ENCODE measurements at places on chromosomes 11 and 22.

GRCh38 chr11:5364214-5364613, 12.9 kb downstream of the OR51B6 start:
- H3K4me3 ChIP-seq = no peak overlapping the region
- no peaks in the 10 kb centered on the region for H3K27me3 ChIP-seq
- no peaks in the 10 kb centered on the region for H3K36me3 ChIP-seq
- no peak overlapping the region for H3K27ac ChIP-seq

- no peak overlapping the region for H3K4me3 ChIP-seq
- peaks cover 14% of the 10 kb centered on the region for H3K36me3 ChIP-seq
- no peaks in the 10 kb centered on the region for H3K27me3 ChIP-seq
- DNase-seq = peak; percentile 68
- H3K4me1 ChIP-seq = peaks cover 58% of the 10 kb centered on the region
These were observed 125.5 kb upstream of the PARVA start for GRCh38 chr11:12251666-12252560.

GRCh38 chr11:72602250-72602904, 71.8 kb downstream of the PDE2A start:
- H3K4me1 ChIP-seq = peaks cover 7% of the 10 kb centered on the region
- peaks cover 8% of the 10 kb centered on the region for H3K27me3 ChIP-seq
- no peak overlapping the region for H3K4me3 ChIP-seq
- no peak for DNase-seq
- H3K36me3 ChIP-seq = no peaks in the 10 kb centered on the region

- no peak for DNase-seq
- peaks cover 7% of the 10 kb centered on the region for H3K4me1 ChIP-seq
- no peaks in the 10 kb centered on the region for H3K36me3 ChIP-seq
- no peak overlapping the region for H3K4me3 ChIP-seq
- H3K27me3 ChIP-seq = no peaks in the 10 kb centered on the region
These were observed 40.5 kb upstream of the KCNJ11 start for GRCh38 chr11:17428925-17429324.

DNA sequence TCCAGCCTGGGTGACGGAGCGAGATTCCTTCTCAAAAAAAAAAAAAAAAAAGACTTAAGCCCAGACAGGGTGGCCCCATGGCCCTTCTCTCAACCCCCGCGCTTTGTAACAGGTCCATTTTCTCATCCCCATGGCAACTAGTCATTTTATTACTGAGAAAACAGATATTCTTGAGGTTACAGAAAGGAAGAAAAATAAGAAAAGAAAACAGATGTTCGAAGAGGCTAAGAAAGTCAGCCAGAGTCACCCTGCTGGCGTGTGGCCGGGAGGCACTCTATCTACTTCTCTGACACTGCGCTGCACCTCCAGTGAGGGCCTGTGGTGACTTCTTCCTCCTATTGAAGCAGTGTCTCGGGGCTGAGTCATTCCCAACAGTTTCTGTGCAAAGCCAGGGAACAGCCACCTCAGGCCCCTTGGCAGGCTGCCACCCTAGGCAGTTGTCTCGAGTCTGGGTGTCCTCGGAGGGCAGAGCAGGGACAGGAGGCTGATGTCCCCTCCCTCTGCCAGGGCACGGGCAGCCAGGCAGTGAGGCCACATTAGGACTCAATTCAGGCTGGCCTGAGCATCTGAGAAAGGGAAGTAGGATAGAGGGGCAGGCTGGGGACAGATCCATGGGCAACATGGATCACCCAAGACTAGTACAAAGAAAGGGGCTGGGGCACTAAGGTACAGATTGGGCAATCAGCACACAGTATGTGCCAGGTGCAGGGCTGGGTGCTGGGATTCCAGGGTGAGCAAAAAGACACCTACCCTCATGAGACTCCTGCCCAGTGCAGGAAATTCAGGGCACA, 16.4 kb upstream of the SYVN1 start:
- peak; percentile 53 for DNase-seq
- peaks cover 2% of the 10 kb centered on the region for H3K4me1 ChIP-seq
- no peaks in the 10 kb centered on the region for H3K36me3 ChIP-seq
- no peak overlapping the region for H3K4me3 ChIP-seq
- H3K27ac ChIP-seq = peak overlapping the region; percentile 18

GRCh38 chr11:57460022-57460757, at the start of gene RTN4RL2:
TSS of gene RTN4RL2 (plus strand) at chr11:57460528. CDS start at chr11:57460866, 338 bp downstream.
- no peak within 1 kb of the TSS for H3K27ac ChIP-seq
- H3K27me3 ChIP-seq = peaks cover 77% of the 10 kb centered on the region
- H3K36me3 ChIP-seq = no peaks in the 10 kb centered on the region
- H3K4me3 ChIP-seq = peak within 1 kb of the TSS; percentile 17

DNA sequence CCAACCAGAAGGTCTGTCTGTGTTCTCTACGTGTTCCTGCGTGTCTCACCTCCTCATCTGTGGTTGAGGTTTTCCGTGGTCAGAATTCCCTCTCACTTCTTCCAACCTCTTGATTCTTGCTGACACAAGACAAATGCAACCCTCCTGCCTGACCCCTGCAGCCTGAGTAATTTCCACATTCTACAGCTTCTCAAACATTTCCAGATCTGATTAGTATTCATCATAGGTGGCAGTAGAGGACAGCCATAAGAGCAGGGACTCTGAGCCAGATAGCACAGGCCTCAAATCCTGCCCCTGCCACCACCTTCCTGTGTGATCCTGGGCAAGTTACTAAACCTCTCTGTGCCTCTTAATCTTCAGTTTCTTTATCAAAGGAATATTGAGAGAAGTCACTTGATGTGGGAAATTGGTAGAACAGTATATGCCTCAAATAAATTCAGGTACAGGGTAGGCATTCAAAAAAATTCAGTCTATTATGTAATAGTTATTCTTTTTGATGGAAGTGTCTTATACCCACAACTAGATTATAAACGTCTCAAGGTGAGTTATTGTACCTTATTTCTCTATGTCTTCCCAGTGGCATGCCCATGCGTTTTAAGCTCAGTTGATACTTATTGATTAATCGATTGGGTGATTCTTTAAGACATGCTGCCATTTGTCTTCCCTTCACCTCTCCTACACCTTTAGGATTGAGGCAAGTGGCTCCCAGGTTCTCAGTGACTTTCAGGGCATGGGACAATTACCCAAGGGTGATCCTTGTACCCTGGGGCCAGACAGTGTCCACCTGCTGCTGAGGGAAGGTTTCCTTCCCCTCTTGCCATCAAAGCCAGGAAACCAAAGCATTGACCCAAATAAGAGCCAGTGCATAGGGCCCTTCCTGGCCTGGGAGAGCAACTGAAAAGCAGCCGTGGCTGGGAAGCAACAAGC, 19.6 kb downstream of the POU2AF1 start:
- H3K36me3 ChIP-seq = no peaks in the 10 kb centered on the region
- no peaks in the 10 kb centered on the region for H3K27me3 ChIP-seq
- peak overlapping the region; percentile 77 for H3K27ac ChIP-seq
- H3K4me3 ChIP-seq = no peak overlapping the region

GRCh38 chr11:15742626-15743519, 613.5 kb downstream of the SOX6 start:
- H3K27ac ChIP-seq = no peak overlapping the region
- DNase-seq = peak; percentile 53
- H3K4me3 ChIP-seq = no peak overlapping the region
- H3K36me3 ChIP-seq = no peaks in the 10 kb centered on the region
- peaks cover 9% of the 10 kb centered on the region for H3K4me1 ChIP-seq

GRCh38 chr22:27801202-27801615, 347 bp downstream of the MN1 start:
- peaks cover 39% of the 10 kb centered on the region for H3K4me1 ChIP-seq
- no peaks in the 10 kb centered on the region for H3K36me3 ChIP-seq
- no peak for DNase-seq
- peaks cover 51% of the 10 kb centered on the region for H3K27me3 ChIP-seq
- H3K4me3 ChIP-seq = peak overlapping the region; percentile 72

- peaks cover 7% of the 10 kb centered on the region for H3K27me3 ChIP-seq
- H3K36me3 ChIP-seq = no peaks in the 10 kb centered on the region
- H3K27ac ChIP-seq = no peak overlapping the region
- DNase-seq = no peak
- H3K4me3 ChIP-seq = no peak overlapping the region
These were observed 12.2 kb downstream of the OR4D9 start for GRCh38 chr11:59523541-59523940.

- DNase-seq = no peak
- H3K4me1 ChIP-seq = no peaks in the 10 kb centered on the region
- no peaks in the 10 kb centered on the region for H3K27me3 ChIP-seq
These were observed 160.5 kb downstream of the DDX10 start for GRCh38 chr11:108825381-108825780.

DNA sequence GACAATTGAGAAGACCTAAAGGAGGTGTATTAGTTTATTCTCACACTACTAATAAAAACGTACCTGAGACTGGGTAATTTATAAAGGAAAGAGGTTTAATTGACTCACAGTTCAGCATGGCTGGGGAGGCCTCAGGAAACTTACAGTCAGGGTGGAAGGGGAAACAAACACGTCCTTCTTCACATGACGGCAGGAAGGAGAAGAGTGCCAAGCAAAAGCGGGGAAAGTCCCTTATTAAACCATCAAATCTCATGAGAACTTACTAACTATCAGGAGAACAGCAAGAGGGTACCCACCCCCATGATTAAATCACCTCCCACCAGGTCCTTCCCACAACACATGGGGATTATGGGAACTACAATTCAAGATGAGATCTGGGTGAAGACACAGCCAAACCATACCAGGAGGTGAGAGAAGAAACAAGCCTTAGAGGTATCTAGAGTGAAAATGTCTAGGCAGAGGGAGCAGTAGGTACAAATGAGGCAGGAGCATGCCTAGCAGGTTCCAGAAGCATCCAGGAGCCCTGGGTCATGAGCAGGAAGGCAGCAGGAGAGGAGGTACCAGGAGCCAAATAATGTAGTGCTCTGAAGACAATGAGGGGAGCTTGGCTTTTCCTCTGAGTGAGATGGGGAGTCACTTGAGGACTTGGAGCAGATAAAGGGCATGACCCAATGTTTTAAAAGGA, 31.6 kb downstream of the IL10RA start:
- H3K27ac ChIP-seq = no peak overlapping the region
- no peaks in the 10 kb centered on the region for H3K36me3 ChIP-seq
- no peaks in the 10 kb centered on the region for H3K4me1 ChIP-seq
- H3K4me3 ChIP-seq = no peak overlapping the region
- H3K27me3 ChIP-seq = peaks cover 8% of the 10 kb centered on the region

DNA sequence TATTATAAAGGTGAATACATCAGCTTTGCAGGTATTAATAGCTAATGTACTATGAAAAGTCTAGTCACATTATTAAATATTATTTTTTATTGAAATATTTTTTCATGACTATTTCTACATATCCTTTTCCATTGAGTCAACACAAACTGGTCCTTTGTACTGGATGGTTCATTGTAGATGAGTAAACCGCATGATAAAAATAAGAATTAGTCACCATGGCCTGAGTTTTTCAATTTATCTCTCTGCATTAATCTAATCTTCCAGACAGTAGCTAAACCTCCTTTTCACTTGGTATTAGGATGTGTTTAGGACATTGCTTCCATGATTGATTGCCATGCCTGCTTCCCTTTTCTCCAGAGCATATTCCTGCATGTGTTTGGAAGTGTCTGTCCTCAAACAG, 439.4 kb upstream of the ARHGAP42 start:
- no peaks in the 10 kb centered on the region for H3K36me3 ChIP-seq
- no peak for DNase-seq
- H3K4me1 ChIP-seq = no peaks in the 10 kb centered on the region
- H3K27ac ChIP-seq = no peak overlapping the region
- H3K27me3 ChIP-seq = no peaks in the 10 kb centered on the region

DNA sequence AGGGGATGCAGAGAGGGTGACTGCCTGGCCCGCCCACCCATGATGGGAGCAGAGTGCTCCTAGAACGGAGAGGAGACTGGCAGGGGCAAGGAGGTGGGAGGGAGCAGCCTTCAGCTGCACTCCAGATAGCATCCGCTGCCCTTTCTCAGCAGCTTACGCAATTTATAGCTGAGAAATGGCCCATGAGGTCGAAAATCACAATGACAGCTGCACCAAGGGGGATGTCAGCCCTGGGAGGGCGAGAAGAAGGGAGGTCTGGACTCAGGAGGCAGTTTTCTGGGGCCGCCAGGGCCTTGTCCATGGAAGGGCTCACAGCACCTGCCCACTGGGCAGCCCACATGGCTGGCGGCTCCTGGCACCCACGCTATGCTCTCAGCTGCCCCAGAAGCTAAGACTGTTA, 17.6 kb upstream of the MOB2 start:
- peaks cover 8% of the 10 kb centered on the region for H3K4me1 ChIP-seq
- no peak overlapping the region for H3K27ac ChIP-seq
- no peak for DNase-seq

DNA sequence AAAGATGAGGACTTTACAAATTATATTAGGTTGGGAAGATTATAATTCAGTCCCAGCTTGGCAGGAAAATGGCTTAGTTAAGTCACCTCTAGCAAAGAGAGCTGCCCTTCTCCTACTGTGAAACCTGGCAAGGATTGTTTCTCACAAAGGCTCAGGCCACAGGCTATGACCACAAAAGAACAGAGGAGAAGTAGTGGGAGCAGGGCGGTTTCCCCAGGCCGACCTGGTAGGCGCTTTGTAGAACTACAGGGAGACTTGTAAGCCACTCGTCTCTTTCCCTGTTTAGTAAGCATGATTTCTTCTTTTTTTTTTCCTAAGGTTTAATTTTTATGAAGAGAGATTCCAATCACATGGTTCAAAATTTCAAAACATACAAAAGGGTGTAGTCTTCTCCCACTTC, 4.6 kb downstream of the SNAP29 start:
- no peak overlapping the region for H3K27ac ChIP-seq
- H3K27me3 ChIP-seq = no peaks in the 10 kb centered on the region
- peaks cover 31% of the 10 kb centered on the region for H3K4me1 ChIP-seq
- no peak overlapping the region for H3K4me3 ChIP-seq
- peaks cover 22% of the 10 kb centered on the region for H3K36me3 ChIP-seq

DNA sequence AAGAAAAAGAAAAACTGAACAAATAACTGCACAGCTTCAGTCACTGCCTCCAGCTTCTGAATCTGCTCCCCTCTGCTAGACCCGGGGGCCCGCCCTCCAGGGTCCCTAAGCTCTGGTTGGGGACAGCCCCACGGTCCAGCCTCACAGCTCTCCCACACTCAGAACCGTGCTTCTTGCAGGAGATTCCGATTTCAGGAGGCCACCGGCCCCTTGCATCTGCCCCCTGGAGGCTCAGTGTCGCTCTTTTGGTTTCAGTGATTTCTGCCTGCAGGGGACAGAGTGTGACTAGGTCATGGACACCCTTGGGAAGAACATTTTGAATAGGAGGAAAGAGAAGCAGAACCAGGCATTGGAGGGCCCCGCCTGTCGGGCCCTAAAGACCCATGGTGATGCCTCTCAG, 23.1 kb upstream of the RPS3 start:
- H3K36me3 ChIP-seq = no peaks in the 10 kb centered on the region
- no peak overlapping the region for H3K4me3 ChIP-seq
- H3K4me1 ChIP-seq = peaks cover 46% of the 10 kb centered on the region
- H3K27ac ChIP-seq = peak overlapping the region; percentile 57
- H3K27me3 ChIP-seq = no peaks in the 10 kb centered on the region

GRCh38 chr22:40818192-40818746, 877 bp downstream of the SLC25A17 start:
- H3K36me3 ChIP-seq = peaks cover 3% of the 10 kb centered on the region
- H3K27me3 ChIP-seq = no peaks in the 10 kb centered on the region
- H3K27ac ChIP-seq = no peak overlapping the region
- peak overlapping the region; percentile 74 for H3K4me3 ChIP-seq

DNA sequence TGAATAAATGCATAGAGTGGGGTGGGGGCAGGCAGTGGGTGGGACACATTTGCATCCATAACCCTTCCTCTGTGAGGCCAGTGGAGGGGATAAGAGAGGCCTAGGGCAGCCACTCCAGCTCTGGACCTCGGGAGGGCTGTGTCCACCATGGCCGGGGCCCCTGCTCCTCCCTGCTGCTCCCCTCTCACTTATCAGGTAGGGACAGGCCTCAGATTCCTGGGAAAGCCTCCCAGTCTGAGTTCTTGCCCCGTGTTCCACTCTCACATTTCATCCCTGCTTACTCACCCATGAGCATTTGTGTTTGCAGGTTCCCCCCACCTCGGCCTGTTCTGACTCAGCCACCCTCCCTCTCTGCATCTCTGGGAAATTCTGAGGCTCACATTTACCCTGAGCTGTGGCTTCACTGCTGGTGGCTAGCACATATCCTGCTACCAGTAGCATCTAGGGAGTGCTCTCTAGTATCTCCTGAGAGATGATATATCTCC, 128.7 kb upstream of the TOP3B start:
- H3K4me3 ChIP-seq = no peak overlapping the region
- H3K4me1 ChIP-seq = no peaks in the 10 kb centered on the region
